Activated CD4-positive, alpha-beta T cell treated with anti-CD3 and anti-CD28 coated beads, Interleukin-2, amount 10 ng/mL, durations not matched to agents 24 days and 14 days (primary cell): ENCODE measurements at places on chromosomes 16 and 17. TPM values are rescaled to one million over a fixed set of nuclear protein-coding genes. Genes with fewer than 3 reads are reported as not detected.

DNA sequence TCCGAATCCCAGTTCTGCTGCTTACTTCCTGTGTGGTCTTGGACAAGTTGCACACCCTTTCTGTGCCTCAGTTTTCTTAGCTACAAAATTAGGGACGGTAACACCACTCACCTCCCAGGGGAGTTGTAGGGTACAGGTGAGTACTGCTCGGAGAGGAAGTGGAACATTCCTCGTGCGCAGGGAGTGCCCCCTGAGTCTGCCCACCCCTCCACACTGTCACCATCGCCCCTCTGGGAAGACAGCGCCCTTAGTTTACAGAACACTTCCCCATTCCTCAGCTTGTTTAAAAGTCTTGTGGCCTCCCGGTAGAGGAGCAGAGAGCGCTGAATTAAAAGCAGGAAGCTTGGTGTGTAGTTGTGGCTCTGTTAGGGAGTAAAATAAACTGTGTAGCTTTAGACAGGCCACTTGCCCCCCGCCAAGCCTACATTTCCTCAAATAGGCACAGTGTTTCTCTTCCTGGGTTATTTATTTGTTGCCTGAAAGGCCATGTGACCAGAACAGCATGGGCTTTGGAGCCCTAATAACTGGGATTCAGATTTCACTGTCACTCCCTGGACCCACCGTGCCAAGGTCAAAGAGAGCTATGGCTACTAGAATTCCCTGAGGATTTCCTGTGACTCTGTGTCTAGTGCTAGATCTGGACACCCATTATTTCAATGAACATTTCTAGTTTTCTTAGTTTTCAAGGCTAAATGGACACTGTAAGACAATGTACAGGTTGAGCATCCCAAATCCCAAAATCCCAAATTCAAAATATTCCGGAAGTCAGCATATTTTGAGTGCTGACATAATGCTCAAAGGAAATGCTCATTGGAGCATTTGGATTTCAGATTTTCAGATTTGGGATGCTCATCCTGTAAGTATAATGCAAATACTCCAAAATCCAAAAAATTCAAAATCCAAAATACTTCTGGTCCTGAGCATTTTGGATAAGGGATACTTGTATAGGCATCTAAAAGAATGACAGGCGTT, 372.5 kb downstream of the SNX29 start:
- no peaks in the 10 kb centered on the region for H3K36me3 ChIP-seq
- H3K4me1 ChIP-seq, result no peaks in the 10 kb centered on the region
- H3K4me3 ChIP-seq, result no peak overlapping the region

GRCh38 chr17:21573961-21574610, 118.2 kb upstream of the KCNJ18 start:
- peak; percentile 77 for DNase-seq
- H3K36me3 ChIP-seq, result no peaks in the 10 kb centered on the region
- H3K4me3 ChIP-seq, result peak overlapping the region; percentile 74

The C17orf78 gene
- total RNA-seq, result not detected in 2 replicates

DNA sequence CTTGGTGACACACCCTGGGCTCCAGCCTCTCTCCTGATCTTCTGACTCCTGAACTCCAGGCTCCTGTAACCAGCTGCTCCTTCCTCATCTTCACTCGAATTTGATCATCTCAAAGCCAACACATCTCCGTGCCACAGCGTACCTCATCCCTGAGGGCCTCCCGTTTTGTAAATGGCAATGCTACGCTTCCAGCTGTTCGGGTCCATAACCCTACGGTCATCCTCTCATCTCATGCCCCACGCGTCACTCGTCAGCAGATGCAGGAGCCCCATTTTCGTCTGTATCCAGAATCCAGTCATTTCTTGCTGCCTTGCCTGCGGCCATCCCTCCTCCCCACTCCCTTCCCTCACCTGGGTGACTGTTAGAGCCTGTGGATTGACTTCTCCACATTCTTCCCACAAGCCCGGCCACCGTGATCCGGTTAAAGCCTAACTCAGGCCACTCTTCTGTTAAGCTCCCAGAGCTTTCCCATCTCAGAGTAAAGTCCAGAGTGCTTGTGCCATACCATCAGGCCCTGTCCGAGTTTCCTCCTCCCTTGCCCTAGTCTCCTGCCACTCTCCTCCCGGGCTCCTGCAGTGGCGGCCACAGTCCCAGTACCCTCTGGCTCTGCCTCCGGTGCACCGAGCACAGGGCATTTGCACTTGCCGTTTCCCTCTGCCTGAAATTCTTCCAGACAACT, 20.3 kb upstream of the AKTIP start:
- H3K36me3 ChIP-seq, result peaks cover 2% of the 10 kb centered on the region
- no peaks in the 10 kb centered on the region for H3K27me3 ChIP-seq
- DNase-seq, result no peak
- H3K4me1 ChIP-seq, result peaks cover 26% of the 10 kb centered on the region
- no peak overlapping the region for H3K4me3 ChIP-seq
